ELR (cell line): ENCODE measurements at places on chromosomes 7 and 10.
A peak's percentile ranks its signal among the peaks of the same experiment; 100 is the strongest.

GRCh38 chr10:34155812-34156211 lies 659.3 kb downstream of the PARD3 start:
- DNase-seq: no peak

DNA sequence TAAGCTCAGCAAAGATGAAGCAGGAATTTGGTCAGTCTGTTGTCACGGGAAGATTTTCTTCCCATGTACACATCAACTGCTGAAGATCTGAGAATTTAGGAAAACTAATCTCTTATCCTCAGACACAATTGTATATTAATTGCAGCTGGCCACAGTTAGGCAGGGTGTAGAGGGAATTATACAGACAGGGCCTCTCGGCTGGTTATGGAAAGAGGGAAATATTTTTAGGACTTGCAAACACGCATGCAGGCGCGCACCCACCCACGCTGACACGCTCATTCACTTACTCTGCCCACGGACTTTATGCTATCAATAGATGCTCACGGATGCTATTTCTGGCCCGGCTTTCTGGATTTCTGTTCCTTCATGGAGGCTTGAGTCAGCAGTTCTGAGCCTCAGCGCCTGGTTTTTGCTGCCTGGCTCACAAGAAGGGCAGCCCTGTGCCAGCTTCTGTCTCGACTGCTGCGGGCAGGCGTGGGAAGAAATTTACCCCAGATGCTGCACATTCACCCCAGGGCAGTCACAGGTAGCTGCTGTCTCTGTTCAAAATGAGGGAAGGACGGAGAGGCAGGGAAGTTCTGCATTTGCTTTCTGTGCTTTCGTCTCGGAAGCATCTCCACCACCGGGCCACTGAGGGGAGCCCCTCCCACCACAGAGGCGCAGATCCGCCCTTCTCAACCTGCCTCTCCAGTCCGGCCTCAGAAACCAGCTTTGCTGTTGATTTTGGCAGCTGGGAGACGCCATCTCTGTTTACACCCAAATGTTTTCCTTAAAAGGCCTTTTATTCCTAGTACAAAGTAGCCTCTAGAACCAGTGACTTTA lies 116.3 kb upstream of the BTBD16 start:
- DNase-seq: no peak

- peak; percentile 35 for DNase-seq
Observed at GRCh38 chr7:34497153-34497777, 160.8 kb upstream of the NPSR1 start.

DNA sequence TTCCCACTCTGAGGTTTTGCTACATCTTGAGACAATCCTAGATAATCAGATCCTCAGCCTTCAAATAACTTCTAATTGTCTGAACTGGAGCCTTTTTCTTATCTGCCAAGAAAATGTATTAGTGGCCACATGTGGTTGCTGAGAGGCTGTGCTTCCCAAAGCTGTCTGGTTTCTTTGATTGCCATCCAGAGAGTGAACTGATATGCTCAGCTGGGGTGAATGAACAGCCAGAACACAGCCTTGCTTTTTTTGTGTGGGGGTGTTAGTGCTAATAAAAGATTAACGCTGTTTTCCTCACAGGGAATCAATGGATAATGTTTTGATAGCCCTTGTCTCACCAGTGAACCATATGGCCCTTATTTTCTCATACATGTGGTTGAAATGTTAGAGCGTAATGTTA lies 66.9 kb downstream of the BBS9 start:
- DNase-seq: no peak

DNA sequence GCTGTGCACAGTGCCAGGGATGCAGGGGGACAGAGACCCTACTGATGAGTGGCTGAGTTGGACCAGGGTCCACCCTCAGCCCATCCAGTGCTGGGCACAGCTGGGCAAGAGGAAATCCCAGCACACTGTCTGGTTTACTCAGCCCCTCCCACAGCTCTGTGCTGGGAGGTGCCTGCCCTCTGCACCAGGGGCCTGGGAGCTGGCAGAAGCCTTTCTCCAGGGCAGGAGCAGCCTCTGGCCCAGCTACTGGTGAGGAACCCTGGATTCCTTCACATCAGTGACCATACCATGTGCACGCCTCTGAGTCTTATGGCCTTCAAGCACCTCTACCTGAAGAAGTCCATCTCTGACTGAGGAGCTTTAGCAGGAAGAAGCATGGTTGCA lies 25.9 kb upstream of the C10orf71 start:
- DNase-seq: no peak

DNA sequence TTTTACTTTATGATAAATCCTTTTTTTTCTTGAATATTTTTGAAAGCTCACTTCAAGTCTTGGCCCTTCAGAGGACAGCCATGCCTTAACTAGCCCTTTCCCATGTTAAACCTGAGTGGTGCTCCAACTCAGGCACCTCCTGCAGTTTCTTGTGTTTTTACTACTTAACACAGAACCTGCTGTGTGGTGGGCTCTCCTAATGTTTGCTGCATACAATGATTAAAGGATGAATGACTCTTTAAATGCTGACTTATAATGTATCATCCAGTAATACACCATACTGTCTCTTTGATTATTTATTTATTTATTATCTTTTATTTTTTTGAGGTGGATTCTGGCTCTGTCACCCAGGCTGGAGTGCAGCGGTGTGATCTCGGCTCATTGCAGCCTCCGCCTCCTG lies 179.4 kb downstream of the SEMA3E start:
- peak; percentile 50 for DNase-seq

- DNase-seq: no peak
Observed at GRCh38 chr10:126015413-126015812, 119.0 kb downstream of the FANK1 start.

DNA sequence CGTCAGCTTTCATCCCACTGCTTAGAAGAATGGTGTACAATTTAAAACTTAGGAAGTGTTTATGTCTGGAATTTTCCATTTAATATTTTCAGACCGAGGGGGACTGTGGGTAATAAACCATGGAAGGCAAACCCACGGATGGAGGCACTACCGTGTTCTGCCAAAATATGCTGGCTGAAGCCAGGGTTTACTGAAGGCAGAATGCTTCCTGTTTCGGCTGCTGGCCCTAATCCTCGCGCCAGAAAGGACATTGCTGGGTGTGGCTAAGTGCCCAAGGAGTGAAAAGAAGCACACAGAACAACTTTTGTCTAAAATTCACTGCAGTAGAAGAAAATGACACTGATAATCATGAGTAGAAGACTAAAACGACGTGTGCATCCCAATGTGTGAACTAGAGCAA lies 32.3 kb downstream of the PITRM1 start:
- DNase-seq: no peak

GRCh38 chr7:74312418-74313028 lies 23.3 kb downstream of the CLIP2 start:
- peak; percentile 46 for DNase-seq

GRCh38 chr10:47299611-47300428 lies at the start of gene GDF10:
Gene GDF10 (plus strand): TSS chr10:47300197. CDS start chr10:47300652, 455 bp downstream.
- DNase-seq: no peak

- no peak for DNase-seq
Observed at GRCh38 chr10:126224967-126225671, 163.2 kb downstream of the ADAM12 start.

DNA sequence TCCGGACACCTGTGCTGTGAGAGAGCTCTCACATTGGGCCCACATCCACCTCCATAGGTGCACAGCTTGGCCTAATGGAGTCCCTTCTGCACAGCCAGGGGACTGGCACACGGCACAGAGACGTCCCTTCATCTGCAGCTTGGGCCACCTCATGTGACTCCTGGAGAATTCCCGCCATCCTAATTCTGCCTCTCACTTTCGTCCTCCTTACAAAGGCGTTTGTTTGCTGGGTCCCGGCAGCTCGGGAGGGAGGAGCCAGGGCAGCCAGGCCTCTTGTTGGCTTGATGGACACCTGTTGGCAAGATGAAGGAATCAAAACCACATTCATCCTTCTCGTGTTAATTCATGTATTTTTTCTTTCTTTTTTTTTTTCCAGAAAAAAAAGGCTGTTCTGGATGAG lies 30.7 kb upstream of the TTYH3 start:
- no peak for DNase-seq

GRCh38 chr10:114631090-114631665 lies 26.9 kb downstream of the ABLIM1 start:
- DNase-seq: no peak

GRCh38 chr7:101180130-101180755 lies at the start of gene NAT16:
Gene NAT16 (minus strand): TSS chr7:101180293. CDS start chr7:101174807, 5,486 bp downstream.
- no peak for DNase-seq

DNA sequence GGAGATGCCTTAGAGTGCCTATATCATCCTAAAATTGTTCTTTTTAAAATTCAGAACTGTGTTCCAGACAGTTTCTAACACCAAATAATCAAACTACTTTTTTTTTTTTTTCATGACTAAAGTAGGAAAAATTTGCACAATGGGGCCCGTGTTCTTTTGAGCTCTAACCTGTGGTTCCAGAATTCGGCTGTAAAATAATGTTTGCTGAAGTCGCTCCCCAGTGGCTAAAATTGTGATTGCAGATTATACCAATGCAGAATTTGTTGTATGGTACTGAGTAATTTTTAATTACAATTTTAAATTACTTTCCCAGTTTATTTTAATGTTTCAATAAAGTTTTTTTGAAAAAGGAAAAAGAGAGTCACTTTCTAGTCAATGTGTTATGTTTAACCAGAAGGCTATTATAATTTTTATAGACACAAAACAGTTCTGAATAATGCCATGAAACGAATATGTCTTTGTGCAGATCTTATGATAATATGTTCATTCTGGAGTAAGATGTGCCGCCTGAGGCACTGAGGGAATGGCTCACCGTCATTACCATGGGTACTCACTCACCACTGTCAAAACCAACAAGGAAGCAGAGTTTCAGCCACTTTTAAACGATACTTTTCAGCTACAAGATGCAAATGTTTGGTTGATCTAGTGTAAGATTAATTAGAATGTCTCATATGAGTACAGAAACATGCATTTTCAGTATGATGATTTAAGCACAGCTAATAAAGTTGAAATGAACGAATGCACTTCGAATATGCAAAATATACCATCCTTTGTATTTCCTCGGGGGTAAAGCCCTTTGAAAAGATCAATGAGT lies 173.6 kb downstream of the PRKCQ start:
- peak; percentile 64 for DNase-seq

DNA sequence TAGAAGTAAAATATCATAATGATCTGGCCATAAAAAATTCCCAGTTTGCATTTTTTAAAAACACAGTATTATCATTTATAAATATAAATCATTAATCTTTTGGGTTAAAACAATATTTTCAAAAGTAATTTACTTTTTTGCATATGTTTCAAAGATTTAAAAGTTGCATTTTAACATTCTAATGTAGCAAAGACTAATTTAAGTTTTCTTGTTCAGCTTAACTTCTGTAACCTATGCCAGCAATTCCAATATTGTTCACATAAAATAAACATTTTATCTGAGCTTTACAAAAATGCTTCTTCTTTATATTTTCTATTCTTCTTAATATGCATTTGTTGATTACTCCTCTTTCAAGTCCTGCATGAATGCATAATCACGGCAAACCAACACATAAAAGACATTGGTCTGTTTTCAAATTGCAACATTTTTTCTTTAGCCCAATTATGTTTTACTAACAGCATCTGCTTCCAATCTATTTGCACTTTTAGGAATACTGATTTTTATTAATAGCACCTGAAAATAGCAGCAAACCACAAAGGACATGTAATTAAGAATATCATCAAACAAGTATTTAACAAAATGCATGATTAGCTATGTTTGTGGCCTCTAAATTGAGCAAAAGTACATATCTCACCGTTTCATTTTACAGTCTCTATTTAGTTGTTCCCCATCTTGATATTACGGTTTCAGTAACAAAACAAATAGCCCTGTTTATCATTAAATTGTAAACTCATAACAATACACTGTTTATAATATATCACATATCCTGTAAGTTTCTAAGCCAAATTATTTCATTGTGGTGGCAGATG lies 286.9 kb upstream of the NFE2L3 start:
- no peak for DNase-seq
